Activated T-cell treated with anti-CD3 and anti-CD28 coated beads, Interleukin-2, amount 50 U/mL, for 48 hours (primary cell): ENCODE measurements at places on chromosomes 1 and 21.
A peak's percentile ranks its signal among the peaks of the same experiment; 100 is the strongest.

GRCh38 chr1:9069326-9070100 is at the start of gene SLC2A5:
TSS of gene SLC2A5 (minus strand) at chr1:9069635. CDS start at chr1:9069536, 99 bp downstream.
- no peak for DNase-seq

- no peak for DNase-seq
Observed at GRCh38 chr1:80008934-80009333, 1002.4 kb upstream of the ADGRL4 start.

GRCh38 chr1:55368698-55369097 is 153.5 kb upstream of the USP24 start:
- no peak for DNase-seq

- no peak for DNase-seq
Observed at GRCh38 chr21:20662514-20662913, 335.7 kb upstream of the NCAM2 start.

GRCh38 chr1:55735106-55735505 is 519.9 kb upstream of the USP24 start:
- DNase-seq = no peak

- no peak for DNase-seq
Observed at GRCh38 chr1:216626394-216627067, 96.7 kb downstream of the ESRRG start.

DNA sequence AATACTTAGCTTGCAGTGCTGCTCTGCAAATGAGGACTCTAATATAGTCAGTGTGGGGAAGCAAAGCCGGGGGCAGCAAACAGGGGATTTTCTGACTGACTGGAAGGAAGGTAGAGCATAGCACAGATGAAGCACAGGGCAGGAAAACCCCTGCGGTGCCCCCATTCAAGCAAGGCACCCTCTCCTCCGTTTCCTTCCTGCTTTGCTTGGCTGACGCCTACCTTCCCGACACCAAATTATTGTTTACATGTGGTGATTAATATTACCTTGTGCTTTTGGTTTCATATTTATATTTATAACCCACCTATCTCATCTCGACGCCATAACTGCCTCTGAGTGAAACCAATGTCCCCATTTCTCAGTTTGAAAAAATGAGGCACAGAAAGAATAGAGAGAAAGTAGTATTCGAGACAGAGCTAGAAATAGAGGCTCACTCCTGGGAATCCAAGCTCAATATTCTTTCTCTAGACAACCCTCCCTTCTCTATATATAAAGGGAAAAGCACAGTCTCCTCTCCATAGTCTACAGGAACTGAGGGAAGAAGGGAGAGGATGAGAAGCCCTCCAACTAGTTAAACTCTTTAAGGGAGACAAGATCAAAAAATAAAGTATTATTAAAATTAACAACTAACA is 41.3 kb downstream of the PIK3C2B start:
- DNase-seq = peak; percentile 73

DNA sequence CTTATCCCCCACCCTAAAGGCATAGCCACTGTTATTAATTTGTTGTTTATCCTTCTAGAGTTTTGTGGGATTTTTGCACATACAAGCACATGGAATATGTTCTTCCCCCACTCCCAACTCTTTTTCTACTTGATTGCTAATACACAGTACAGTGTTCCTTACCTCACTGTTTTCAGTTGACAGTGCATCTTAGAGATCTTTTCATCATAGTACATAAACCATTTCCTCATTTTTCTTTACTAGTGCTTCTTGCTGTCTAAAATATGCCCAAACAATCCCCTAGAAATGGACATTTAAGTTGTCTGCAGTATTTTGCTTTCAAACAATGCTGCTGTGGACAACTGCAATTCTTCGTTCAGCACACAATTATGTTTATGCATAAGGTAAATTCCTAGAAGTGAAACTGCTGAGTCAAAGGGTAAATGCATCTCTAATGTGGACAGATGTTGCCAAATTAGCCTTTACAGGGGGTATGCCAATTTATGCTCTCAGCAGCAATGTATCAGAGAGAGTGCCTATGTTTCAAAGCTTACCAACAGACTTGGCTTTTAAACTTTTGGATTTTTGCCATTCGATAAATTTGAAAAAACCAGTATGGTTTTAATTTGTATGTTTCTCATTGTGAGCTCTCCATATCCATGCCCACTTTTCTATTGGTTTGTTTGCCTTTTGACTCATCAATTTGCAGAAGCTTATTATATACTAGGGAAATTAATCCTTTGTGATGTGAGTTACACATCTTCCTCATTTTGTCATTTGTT is 132.6 kb downstream of the MRPS6 start:
- DNase-seq = no peak

DNA sequence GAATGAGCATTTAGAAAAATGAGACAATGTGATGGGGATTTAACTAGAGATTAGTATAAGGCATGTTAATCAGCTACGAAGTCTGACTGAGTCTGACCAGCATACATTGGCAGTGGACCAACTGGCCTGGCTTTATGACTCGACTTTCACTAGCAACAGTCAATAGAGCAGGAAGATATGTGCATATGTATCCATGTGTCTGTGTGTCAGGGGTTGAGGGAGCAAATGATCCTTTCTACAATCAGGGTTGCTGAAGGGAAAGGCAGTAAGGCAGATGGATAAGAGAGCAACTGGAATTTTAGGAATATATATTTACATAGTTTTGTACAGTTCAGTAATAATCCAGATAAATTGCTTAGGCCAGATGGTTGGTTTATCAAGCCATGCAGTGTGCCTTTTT is 645.6 kb downstream of the PLA2G4A start:
- DNase-seq = no peak

DNA sequence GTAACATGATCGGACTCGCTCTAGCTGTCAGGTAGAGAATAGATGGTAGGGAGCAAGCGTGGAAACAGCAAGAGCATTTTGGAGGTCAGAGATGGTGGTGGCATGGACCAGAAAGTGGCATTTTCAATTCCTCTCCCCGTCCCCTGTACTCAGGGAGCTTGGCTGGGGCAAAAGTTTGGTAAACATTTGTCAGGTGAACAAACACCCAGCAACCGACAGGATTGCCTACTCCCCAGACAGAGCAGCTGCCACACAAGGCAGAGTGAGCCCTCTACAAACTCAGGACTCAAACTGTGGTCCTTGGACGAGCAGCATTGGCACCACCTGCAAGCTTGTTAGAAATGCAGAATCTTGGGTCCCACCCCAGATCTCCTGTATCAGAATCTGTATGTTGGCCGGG is 14.3 kb downstream of the PTAFR start:
- no peak for DNase-seq

DNA sequence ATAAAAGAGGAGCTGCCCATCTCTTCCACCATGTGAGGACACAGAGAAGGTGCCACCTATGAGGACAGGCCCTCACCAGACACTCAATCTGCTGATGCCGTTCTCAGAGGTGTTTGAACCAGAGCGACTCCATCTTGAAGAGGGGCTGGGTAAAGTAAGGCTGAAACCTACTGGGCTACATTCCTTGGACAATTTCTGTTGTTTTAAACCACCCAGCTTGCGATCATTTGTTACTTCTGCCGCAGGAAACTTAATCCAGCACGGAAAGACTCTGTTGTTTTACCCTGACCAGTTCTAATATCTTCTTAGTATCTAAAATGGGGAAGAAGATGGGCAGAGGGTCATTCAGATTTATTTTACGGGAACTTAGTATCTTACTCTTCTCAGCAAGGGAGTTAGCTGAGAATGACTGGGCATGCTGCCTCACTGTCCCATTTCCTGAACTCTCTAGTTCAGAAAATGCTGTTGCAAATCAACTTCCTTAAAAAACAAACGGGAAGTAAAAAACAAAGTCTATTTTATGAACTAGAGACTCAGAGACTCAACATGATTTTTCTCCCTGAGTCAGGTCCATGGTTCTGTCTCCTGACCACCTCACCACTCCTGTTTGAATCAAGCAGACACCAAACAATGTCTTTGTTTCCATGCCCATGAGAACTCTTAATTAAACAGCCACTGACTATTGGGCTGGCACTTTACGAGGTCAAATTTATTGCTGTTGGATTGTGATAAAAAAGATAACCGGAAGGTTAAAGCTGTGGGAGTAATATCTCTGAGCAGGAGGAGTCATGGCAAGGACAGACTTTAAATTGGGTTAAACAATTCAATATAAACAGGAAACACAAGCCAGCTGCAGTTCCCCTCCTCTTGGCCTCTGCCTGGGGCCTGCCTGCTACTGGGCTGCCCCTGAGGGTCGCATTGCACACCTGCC is 23.8 kb upstream of the IFNAR1 start:
- DNase-seq = no peak
